ENCODE measurements at places on chromosomes 7 and 10. TPM values are rescaled to one million over a fixed set of nuclear protein-coding genes. Genes with fewer than 3 reads are reported as not detected.

GRCh38 chr10:63416376-63416775 lies 49.4 kb downstream of the JMJD1C start:
- H3K4me1 ChIP-seq = peaks cover 22% of the 10 kb centered on the region
- H3K4me3 ChIP-seq = no peak overlapping the region
- no peak for DNase-seq
- no peaks in the 10 kb centered on the region for H3K36me3 ChIP-seq
- no peaks in the 10 kb centered on the region for H3K27me3 ChIP-seq

DNA sequence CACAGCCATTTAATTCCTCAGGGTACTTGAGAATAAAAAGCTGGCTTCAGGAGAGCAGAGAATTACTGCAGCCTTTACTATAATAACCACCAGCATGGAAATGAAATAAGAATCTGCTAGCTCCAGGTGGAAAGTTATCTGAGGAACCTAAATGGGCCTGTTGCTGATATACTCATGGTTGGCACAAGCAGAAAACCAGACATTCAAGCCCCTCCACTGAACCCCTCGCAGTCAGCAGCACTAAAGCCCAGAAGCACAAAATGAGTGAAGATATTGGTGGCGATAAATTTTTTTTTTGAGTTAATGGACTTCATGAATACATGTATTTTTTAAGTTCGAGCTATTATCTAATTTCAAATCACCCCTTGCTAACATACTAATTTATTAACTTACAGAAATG lies 303.9 kb upstream of the NRP1 start:
- H3K36me3 ChIP-seq = no peaks in the 10 kb centered on the region
- H3K4me3 ChIP-seq = no peak overlapping the region
- no peaks in the 10 kb centered on the region for H3K27me3 ChIP-seq

DNA sequence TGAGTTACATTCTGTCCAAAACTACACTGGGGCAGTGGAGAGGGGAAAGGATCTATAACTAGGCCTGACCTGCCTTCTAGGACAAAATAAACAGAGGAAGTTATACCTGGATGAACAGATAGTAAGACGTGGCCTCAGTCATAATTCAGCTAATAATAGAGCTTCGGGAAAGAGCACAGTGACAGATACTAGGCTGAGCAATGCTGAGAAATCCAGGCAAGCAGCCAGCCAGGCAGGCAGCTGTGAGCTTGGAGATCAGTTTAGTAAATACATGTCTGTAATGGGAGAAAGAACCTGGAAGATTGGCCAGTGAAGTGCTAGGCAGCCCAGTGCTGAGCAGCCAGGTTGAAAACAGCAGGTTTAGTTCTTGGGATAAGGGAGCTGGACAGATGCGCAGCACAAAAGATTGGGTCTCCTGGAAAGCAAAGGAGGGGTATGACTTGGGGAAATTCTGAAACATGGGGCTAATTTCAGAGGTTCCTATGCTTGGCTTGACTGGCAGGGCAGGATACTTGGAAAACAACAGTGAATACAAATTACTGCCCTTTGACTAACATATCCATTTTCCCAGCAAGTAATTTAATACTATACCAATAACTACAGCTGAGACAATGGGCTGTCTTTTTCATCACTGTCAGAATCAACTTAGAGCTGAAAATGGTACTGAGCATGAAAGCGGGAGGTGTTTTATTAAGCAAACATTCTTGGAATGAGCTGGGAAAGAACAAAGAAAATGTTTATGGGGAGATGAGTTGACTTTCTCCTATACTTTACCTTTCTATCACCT lies 140.8 kb downstream of the DGKB start:
- peaks cover 27% of the 10 kb centered on the region for H3K4me1 ChIP-seq
- peak overlapping the region; percentile 58 for H3K27ac ChIP-seq
- no peak for DNase-seq
- H3K36me3 ChIP-seq = no peaks in the 10 kb centered on the region

GRCh38 chr7:37432281-37432920 lies 16.3 kb downstream of the ELMO1 start:
- H3K4me3 ChIP-seq = no peak overlapping the region
- H3K4me1 ChIP-seq = peaks cover 8% of the 10 kb centered on the region
- no peak for DNase-seq

GRCh38 chr7:112120696-112121217 lies 85.4 kb downstream of the DOCK4 start:
- peaks cover 2% of the 10 kb centered on the region for H3K4me1 ChIP-seq
- DNase-seq = no peak
- no peak overlapping the region for H3K4me3 ChIP-seq
- H3K27ac ChIP-seq = no peak overlapping the region
- no peaks in the 10 kb centered on the region for H3K27me3 ChIP-seq

DNA sequence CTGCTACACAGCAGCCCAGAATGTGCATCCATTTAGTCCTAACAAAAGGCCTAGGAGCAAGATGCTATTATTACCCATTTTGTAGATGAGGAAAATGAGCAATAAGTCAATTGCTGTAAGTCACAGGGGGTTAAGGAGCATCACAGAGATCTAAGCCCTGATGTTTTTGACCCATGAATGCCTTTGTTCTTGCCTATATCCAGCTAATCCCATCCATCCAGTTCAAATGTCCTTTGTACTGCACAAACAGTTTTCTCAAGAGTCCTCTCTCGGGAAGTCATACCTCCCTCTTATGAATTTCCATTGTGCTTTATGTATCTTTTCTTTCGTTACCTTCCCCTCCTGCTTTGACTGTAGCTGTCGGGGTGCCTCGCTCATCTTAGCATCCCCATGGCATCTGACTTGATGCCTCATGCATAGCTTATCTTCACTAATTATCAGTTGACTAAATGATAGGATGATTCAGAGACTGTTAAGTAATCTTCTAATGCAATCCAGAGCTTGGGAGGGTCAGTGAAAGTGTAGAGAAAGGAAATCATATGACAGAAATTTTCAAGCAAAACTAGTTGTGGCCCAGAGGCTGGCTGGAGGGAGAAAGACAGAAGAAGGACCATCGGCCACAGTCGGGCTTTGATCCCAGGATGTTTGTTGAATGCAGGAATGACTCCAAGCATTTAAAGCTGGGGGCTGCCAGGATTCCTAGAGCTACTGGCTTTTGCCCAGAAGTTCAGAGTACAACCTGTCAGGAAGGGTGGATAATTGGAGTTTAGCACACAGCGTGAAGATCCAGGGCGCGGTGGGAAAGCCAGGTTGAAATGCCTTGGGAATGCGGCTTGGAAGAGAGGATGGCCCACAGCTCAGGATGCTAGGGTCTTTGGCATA lies 23.5 kb downstream of the BLVRA start:
- no peak overlapping the region for H3K4me3 ChIP-seq
- DNase-seq = no peak
- H3K27me3 ChIP-seq = no peaks in the 10 kb centered on the region

GRCh38 chr7:158529181-158530096 lies 58.2 kb downstream of the PTPRN2 start:
- no peaks in the 10 kb centered on the region for H3K27me3 ChIP-seq
- H3K4me3 ChIP-seq = peak overlapping the region; percentile 32
- no peaks in the 10 kb centered on the region for H3K36me3 ChIP-seq
- DNase-seq = no peak
- peak overlapping the region; percentile 74 for H3K27ac ChIP-seq

DNA sequence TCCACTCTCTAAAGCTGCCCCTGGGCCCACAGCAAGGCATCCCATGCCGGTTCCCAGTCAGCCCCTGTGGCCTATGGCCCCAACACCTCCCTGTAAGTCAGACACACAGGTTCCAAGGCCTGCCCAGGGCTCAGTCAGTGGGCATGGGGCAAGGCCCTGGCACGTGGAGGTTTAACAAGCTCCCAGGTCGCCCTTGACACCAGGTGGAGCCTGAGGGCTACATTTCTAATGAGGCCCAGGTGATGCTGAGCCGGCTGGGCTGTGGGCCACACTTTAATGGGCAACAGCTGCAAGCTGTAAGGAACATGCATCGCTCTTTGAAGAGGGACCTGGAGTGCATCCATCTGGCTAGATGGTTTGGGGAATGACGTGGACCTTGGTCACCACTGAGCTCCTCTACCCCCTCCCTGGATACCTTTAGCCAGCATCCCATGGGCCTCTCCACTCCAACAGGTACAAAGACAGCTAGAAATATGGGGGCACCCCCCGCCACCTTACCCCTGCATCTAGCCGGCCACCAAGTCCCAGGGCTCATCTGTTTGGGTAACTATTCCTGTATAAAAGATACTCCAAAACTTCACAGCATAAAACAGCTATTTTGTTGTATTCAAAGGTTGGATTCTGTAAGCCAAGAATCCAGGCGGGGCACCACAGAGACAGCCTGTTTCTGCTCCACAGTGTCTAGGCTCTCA lies 122.5 kb downstream of the OAT start:
- H3K36me3 ChIP-seq = peaks cover 9% of the 10 kb centered on the region
- H3K27ac ChIP-seq = no peak overlapping the region
- no peaks in the 10 kb centered on the region for H3K27me3 ChIP-seq
- no peak for DNase-seq
- H3K4me3 ChIP-seq = no peak overlapping the region
- no peaks in the 10 kb centered on the region for H3K4me1 ChIP-seq

DNA sequence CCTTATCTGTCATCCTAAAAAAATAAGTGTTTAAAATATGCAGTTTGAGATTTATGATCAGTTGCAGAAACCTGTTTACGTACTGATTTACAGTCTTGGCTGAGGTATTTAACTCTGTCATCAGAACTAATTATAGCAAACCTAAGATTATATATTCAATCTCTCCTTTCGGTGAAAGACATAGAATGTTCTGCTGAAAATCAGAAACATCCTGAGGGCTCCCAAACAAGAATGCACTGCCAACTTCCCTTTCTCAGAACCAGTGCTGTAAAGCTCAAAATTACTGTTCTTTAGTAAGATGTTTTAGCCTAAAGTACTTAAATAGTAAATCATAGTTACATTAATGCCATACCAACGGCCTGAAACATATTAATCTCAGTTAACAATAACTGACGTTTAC lies 34.3 kb downstream of the FAM204A start:
- peaks cover 5% of the 10 kb centered on the region for H3K27me3 ChIP-seq
- peaks cover 35% of the 10 kb centered on the region for H3K36me3 ChIP-seq
- H3K4me1 ChIP-seq = peaks cover 45% of the 10 kb centered on the region
- peak overlapping the region; percentile 11 for H3K27ac ChIP-seq
- H3K4me3 ChIP-seq = no peak overlapping the region

DNA sequence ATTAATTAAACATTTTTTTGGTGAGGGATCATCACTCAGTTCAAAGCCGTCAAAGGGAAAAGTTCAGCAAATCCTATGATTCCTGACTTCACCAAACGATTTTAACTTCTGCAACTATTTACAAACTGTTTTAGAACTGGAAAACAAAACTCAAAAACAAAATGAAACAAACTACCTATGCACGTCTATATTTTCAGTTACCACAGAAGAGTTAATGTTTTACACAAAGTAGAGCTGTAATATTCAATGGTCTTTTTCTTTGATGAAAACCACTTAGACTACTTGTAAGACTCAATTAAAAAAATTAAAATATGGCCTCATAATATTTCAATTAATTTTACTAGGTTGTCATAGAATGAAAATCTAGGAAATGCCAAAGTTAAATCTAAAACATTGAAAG lies 131.5 kb downstream of the ATE1 start:
- DNase-seq = no peak
- H3K27me3 ChIP-seq = no peaks in the 10 kb centered on the region
- H3K4me1 ChIP-seq = peaks cover 40% of the 10 kb centered on the region
- H3K36me3 ChIP-seq = peaks cover 1% of the 10 kb centered on the region

GRCh38 chr7:103718482-103719061 lies 270.9 kb downstream of the RELN start:
- peaks cover 4% of the 10 kb centered on the region for H3K27me3 ChIP-seq
- no peak overlapping the region for H3K27ac ChIP-seq
- H3K4me1 ChIP-seq = peaks cover 13% of the 10 kb centered on the region
- no peak for DNase-seq
- H3K36me3 ChIP-seq = no peaks in the 10 kb centered on the region
- no peak overlapping the region for H3K4me3 ChIP-seq

- H3K4me1 ChIP-seq = peaks cover 21% of the 10 kb centered on the region
- H3K27me3 ChIP-seq = no peaks in the 10 kb centered on the region
- H3K4me3 ChIP-seq = no peak overlapping the region
- H3K36me3 ChIP-seq = peaks cover 3% of the 10 kb centered on the region
- no peak overlapping the region for H3K27ac ChIP-seq
These were observed 5.2 kb downstream of the AGAP3 start for GRCh38 chr7:151091431-151091830.

DNA sequence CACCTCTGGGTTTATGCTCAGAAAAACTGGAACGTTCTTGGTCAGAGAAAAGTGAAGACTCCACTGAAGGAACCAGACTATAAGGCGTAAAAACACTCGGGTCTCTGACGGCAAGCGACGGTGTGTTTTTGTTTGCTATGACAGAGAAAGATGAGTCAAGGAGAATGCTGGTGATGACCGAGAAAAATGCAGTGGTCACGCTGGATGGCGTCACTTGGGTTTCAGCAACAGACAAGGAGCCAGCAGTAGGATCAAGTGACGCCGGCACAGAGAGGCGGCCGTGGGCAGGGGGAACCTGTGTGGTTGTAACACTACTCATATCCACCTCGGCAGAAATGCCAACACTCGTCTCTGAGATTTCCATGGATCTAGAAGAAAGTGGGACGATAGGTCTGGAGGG lies 63.4 kb downstream of the KIAA1549 start:
- no peaks in the 10 kb centered on the region for H3K27me3 ChIP-seq
- H3K4me1 ChIP-seq = peaks cover 2% of the 10 kb centered on the region
- no peak for DNase-seq
- H3K36me3 ChIP-seq = peaks cover 33% of the 10 kb centered on the region
- no peak overlapping the region for H3K27ac ChIP-seq

GRCh38 chr10:50508315-50509051 lies 115.3 kb downstream of the SGMS1 start:
- H3K36me3 ChIP-seq = no peaks in the 10 kb centered on the region
- no peak for DNase-seq
- H3K4me1 ChIP-seq = peaks cover 10% of the 10 kb centered on the region
- no peak overlapping the region for H3K4me3 ChIP-seq
- no peaks in the 10 kb centered on the region for H3K27me3 ChIP-seq

- no peaks in the 10 kb centered on the region for H3K36me3 ChIP-seq
- DNase-seq = no peak
- no peak overlapping the region for H3K4me3 ChIP-seq
- H3K27ac ChIP-seq = no peak overlapping the region
- no peaks in the 10 kb centered on the region for H3K27me3 ChIP-seq
These were observed 17.9 kb upstream of the TIAL1 start for GRCh38 chr10:119614686-119615085.

GRCh38 chr7:50640256-50640655 lies 75.1 kb upstream of the DDC start:
- no peaks in the 10 kb centered on the region for H3K27me3 ChIP-seq
- no peak overlapping the region for H3K27ac ChIP-seq
- H3K4me1 ChIP-seq = peaks cover 3% of the 10 kb centered on the region
- H3K36me3 ChIP-seq = peaks cover 16% of the 10 kb centered on the region

GRCh38 chr7:45937862-45938261 lies 16.8 kb upstream of the IGFBP3 start:
- no peak overlapping the region for H3K27ac ChIP-seq
- no peak for DNase-seq
- H3K4me3 ChIP-seq = no peak overlapping the region
- H3K36me3 ChIP-seq = no peaks in the 10 kb centered on the region

- H3K27ac ChIP-seq = peak overlapping the region; percentile 34
- H3K4me3 ChIP-seq = no peak overlapping the region
- DNase-seq = no peak
- H3K27me3 ChIP-seq = no peaks in the 10 kb centered on the region
- peaks cover 28% of the 10 kb centered on the region for H3K4me1 ChIP-seq
These were observed 64.0 kb upstream of the SEMA3A start for GRCh38 chr7:84258628-84259027.

HTR7 gene
- 3.0 TPM for total RNA-seq

RABGEF1 gene
- 22.6 TPM for total RNA-seq

STK31 gene
- total RNA-seq = 0.94 TPM

TMUB1 gene
- total RNA-seq = 34.7 TPM

POMZP3 gene
- 15.8 TPM for total RNA-seq

TMEM130 gene
- 12.5 TPM for total RNA-seq

CCNY gene
- total RNA-seq = 75.4 TPM

ECD gene
- 30.5 TPM for total RNA-seq

C10orf90 gene
- total RNA-seq = not detected
